Hematopoietic multipotent progenitor cell treated with erythropoietin and hydrocortisone succinate and interleukin-3 and kit ligand, for 8 days (in vitro differentiated cells): ENCODE measurements at places on chromosomes 1 and 21.

- peak; percentile 17 for DNase-seq
Measured at GRCh38 chr1:26373789-26374188, 1.2 kb upstream of the ZNF683 start.

DNA sequence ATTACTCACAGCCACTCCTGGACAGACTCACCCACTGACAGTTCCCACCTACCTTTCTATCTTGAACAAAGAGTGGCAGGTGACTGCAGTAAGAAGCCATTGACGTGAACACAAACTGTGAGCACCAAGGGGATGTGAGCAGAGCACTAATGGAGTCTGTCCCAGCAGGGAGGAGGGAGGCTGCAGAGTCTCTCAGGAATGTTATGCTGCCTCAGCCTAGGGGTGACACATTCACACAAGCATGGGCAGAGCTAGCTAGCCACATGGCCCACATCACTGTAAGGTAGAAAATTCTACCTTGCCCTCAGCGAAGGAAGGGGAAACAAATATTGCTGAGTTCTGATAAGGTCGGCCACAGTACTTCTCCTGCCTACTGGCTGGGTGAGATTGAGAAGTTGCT lies 56.8 kb upstream of the PTGFRN start:
- no peak for DNase-seq

- no peak for DNase-seq
Measured at GRCh38 chr1:29397981-29398380, 161.7 kb downstream of the PTPRU start.

DNA sequence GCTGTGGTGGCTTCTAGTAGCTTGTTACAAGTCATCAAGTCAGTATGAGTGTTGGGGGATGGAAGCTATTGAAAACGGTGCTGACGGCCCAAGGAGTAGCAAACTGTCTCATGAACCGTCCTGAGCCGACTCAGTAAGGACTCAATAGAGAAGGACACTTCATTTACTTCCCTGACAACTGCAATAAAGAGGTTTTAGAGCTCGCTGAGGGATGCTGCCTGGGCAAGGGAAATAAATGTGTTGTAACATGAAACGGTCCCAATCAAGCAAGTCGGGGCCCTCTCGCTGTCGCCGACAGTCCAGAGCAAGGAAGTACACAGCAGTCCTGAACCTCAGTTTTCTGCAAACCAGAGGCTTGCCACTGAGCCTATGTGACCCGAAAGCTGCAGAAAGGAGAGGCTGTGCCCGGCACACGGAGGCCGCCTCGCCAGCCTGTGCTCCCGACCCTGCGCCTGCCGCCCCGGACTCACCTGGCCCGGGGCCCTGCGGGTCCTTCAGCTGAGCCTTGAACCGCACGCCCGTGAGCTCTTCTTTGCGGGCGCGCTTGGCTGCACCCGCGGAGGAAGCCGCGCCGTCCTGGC lies 423 bp downstream of the URB1 start:
- peak; percentile 53 for DNase-seq

GRCh38 chr21:37547615-37548200 lies 181.1 kb downstream of the DYRK1A start:
- DNase-seq, result peak; percentile 40

DNA sequence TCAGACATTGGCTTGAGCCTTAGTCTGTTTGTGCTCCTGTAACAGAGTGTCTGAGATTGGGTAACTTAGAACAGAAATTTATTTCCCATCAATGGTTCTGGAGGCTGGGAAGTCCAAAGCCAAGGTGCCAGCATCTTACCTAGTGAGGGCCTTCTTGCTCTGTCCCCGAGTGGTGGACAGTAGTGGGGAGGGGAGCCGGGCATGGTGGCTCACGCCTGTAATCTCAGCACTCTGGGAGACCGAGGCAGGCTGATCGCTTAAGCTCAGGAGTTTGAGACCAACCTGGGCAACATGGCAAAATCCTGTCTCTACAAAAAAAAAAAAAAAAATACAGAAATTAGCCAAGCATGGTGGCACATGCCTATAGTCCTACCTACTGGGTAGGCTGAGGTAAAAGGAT lies 336.5 kb upstream of the VAMP3 start:
- DNase-seq, result no peak

DNA sequence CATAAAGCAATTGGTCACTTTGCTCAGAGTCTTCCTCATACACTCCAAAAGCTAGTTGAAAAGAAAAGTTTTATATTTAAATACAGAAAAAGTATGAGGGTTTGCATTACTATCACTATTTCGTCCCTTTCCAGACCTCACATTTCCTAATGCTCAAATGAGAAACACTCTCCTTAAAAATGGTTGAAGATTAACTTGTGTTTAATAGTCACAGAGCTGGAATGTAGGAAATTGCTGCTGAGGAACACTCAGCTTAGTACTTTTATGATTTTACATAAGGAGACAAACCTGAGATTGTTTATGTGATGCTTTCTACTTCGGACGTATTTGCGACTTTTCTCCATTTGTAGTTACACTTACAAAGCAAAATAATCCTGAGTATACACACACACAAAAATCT lies 39.8 kb downstream of the MYSM1 start:
- no peak for DNase-seq

DNA sequence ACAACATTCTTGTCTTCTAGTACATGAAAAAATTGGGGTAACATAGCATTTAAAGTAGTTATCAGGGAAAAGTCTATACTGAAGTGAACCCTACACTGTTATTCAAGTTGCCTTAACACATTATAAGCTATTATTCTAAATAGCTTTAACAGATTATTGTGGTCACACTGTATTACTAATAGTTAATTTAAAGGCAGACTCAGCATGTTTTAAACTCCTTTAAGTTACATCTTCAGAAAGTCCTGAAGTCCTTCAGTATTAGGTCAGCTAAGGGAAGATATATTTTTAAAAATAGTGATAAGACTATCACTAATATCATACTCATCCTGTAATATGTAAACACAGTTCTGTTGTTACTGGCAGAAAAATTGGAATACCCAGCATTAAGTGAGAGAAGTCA lies 67.4 kb downstream of the GPR137B start:
- no peak for DNase-seq

GRCh38 chr1:63073309-63074306 lies 248.8 kb upstream of the FOXD3 start:
- peak; percentile 3 for DNase-seq

DNA sequence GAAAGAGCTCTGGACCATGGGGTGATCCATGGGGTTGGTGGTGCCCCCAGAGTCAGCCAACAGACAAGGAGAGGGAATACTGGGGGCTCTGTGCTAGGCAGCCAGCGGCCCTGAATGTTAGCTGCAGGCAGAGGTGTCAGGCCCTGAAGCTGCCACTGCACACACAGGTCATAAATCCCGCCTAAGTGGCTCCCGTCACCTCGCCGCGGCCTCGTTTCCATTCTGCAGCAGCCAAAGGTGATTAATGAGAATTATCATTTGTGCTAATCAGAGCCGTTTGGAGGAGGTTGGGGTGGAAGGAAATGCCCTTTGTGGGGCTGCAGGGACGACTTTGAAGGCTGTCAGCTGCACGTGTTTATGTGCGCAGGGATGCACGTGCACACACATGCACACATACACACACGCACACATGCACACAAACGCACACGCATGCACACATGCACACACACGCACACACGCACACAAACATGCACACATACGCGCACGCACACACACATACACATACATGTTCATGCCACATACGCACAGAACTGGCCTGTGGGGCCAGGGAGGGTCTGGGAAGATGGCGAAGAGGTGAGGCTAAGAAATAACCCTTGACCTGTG lies 88.8 kb upstream of the ARHGEF16 start:
- no peak for DNase-seq

GRCh38 chr1:41919764-41920397 lies 1.2 kb upstream of the HIVEP3 start:
- DNase-seq, result peak; percentile 60

DNA sequence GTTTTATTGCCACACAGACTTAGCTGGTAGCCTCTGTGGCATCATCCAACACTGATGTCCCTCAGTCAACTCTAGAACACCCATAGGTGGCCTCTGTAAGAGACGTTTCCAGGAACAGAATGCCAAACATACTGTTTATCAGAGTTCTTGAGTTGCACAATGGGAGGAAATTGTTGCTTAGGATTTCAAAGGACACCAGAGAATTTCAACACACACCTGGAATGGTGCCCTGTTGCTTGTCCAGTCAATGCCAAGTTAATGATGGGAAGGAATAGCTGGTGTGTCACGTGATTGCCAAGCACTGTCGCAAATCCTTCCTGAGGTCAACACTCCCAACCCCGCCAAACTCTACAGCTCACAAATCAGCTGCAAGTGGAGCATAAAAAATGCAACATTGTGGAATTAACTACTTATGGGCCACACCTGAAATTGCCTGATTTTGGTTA lies 28.6 kb upstream of the DUSP23 start:
- no peak for DNase-seq

DNA sequence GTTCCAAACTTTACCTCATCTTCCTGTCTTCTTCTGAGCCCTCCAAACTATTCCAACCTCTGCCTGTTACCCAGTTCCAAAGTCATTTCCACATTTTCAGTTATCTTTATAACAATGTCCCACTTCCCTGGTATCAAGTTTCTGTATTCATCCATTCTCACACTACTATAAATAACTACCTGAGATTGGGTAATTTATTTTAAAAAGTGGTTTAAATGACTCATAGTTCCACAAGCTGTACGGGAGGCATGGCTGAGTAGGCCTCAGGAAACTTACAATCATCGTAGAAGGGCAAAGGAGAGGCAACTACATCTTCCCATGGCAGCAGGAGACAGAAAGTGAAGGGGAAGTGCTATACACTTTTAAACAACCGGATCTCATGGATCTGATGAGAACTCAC lies 428.5 kb upstream of the RGS18 start:
- DNase-seq, result no peak

DNA sequence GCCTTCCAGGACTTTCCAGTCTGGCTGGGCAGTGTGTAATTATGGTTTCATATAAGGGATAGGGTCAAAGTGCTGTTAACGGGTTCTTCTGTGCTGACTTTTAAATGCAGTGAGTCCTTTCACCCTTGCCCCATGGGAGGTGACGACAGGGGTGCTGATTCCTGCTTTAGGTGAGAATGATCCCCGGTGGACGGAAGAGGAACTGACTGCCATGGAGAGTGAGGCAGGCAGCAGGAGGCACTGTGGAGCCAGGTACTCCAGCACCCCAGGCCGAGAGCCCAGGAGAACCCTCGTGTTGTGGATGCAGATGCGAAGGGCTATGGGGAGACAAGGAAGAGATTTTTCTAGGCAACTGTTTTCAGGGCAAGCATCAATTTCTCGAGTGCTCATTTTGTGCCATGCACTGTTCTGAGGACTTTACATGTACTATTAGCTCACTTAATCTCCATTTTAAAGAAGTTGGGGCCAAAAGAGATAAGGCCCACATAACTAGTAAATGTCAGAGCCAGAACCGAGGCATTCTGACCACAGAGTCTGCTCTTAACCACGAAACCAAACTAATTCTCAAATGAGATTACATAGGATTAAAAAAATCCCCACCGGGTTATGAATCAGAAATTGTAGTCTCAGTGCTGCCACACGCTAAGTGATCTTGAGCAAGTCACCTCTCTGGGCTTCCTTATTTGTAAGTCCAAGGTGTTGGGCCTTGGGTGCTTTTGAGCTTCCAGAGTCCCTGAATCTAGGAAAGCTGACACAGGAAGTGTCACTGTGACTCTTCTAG lies 28.2 kb downstream of the STPG1 start:
- DNase-seq, result peak; percentile 27

DNA sequence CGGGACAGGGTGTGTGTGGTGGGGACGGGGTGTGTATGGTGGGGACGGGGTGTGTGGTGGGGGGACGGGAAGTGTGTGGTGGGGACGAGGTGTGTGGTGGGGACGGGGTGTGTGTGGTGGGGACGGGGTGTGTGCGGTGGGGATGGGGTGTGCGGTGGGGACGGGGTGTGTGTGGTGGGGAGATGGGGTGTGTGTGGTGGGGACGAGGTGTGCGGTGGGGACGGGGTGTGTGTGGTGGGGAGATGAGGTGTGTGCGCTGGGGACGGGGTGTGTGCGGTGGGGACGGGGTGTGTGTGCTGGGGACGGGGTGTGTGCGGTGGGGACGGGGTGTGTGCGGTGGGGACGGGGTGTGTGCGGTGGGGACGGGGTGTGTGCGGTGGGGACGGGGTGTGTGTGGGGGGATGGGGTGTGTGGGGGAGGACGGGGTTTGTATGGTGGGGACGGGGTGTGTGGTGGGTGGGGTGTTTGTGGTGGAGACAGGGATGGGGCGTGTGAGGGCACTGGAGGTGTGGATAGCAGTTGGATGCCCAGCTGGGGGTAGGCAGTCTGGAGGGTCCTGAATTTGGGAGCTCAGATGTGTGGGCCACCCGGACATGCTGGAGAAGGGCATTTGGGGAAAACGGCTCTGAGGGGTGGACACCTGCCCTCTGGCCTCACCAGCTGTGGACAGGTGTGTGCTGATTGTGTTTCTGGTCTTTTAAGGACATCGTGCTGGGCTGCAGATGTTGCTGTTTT lies 16.9 kb downstream of the IBA57 start:
- DNase-seq, result no peak

GRCh38 chr1:180153032-180153431 lies 1.6 kb upstream of the QSOX1 start:
- DNase-seq, result no peak

- no peak for DNase-seq
Measured at GRCh38 chr1:9684801-9685200, 33.3 kb downstream of the PIK3CD start.

DNA sequence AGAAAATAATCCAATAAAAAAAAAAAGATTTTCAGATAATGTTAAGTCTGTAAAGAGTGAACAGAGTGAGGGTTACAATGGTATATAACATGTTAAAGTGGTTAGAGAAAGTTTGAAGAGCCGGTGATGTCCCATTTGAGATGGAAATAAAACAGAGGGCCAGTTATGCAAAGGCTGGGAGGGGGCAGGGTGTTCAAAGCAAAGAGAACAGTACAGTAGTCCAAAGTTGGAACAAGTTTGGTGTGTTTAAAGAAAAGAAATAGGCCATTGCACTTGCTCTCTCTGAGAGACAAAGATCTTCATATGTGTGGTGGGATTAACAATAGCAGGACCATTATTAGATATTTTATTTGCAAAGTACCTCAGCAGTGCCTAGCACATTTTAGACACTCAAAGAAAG lies 179.5 kb upstream of the PKN2 start:
- DNase-seq, result no peak

DNA sequence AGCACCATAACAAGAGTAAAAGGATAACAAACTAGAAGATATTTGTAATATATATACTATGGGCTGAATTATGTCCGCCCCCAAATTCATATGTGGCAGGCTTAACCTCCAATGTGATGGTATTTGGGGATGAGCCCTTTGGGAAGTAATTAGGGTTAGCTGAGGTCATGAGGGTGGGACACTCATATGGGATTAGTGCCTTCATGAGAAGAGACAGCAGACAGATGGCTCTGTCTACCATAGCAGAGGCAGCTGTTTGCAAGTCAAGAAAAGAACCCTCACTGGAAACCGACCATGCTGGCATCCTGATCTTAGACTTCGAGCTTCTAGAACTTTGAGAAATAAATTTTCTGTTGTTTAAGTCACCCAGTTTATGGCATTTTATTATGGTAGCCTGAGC lies 303.6 kb downstream of the LMO4 start:
- DNase-seq, result no peak

DNA sequence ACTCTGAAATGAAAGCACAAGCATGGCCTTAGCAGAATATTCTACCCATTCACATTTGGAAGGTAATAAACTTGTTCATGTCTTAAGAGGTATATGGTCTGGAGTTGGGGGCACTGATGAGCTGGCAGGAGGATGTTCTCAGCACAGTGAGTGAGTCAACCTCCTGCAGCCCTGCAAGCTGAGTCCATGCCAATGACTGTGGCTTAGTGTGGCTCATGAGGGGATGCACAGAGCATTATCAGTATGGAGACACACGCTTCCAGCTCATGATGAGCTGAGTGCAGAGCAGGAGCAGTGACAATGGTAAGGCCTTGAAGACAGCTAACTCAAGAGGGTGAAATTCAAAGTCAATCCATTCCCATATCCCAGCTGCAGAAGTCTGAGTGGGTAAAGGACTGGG lies 102.3 kb downstream of the TNFSF18 start:
- peak; percentile 32 for DNase-seq
